Testis (tissue), 5 donors: ENCODE measurements at places on chromosomes 7 and 10. TPM values are rescaled to one million over a fixed set of nuclear protein-coding genes. Genes with fewer than 3 reads are reported as not detected.

MRC1 gene
- total RNA-seq: 17.3 TPM

LIPJ gene
- total RNA-seq: 3.5 TPM

WEE2 gene
- total RNA-seq: 1.4 TPM

- H3K27me3 ChIP-seq: no peaks in the 10 kb centered on the region
- no peak overlapping the region for H3K27ac ChIP-seq
- no peaks in the 10 kb centered on the region for H3K36me3 ChIP-seq
- peaks cover 16% of the 10 kb centered on the region for H3K4me1 ChIP-seq
- no peak overlapping the region for H3K4me3 ChIP-seq
- DNase-seq: no peak
Measured at GRCh38 chr7:135167365-135167917, 3.1 kb downstream of the CYREN start.

GRCh38 chr10:130403153-130404075 is 267.2 kb downstream of the GLRX3 start:
- H3K4me3 ChIP-seq: no peak overlapping the region
- no peaks in the 10 kb centered on the region for H3K27me3 ChIP-seq
- no peak overlapping the region for H3K27ac ChIP-seq
- DNase-seq: no peak
- no peaks in the 10 kb centered on the region for H3K36me3 ChIP-seq
- no peaks in the 10 kb centered on the region for H3K4me1 ChIP-seq

DNA sequence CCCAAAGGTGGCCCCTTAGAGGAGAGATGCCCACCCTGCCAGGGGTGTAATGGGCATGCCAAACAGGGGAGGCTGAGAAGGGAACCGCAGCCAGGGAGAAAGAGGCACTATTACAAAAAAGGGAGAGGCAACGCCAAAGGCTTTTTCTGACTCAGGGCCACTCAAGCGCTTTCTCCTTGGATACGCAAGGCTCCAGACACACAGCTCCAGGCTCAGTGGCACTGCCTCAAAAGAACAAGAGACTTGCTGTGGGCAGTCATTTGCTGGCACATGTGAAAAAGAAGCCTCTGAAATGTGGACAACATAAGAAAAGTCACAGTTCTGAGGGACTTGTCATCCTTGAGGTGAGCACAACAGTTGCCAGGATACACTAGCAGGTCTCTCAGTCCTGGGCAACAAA is 128.4 kb downstream of the DGKI start:
- DNase-seq: no peak
- no peak overlapping the region for H3K4me3 ChIP-seq
- no peak overlapping the region for H3K27ac ChIP-seq

DNA sequence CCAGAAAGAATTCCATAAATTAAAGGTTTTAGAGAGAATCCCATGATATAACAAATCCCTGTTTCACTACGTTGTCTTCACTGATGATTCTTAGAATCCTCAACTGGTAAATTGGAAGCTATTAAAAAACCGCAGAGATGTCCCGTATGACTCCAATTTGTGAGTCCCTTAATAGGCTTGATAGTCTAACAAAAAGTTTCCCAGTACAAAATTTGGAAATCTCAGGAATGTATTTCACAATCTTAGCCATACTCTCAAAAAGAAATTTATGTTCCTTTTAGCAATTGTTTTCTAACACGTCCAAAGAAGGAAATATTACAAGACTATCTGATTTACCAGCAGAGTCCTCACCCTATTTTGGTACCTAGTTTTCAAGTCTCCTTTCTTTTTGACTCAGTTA is 2.5 kb downstream of the TES start:
- H3K4me1 ChIP-seq: peaks cover 29% of the 10 kb centered on the region
- H3K27me3 ChIP-seq: no peaks in the 10 kb centered on the region
- no peak overlapping the region for H3K4me3 ChIP-seq
- H3K27ac ChIP-seq: no peak overlapping the region
- no peaks in the 10 kb centered on the region for H3K36me3 ChIP-seq

GRCh38 chr7:41487229-41487940 is 215.5 kb downstream of the INHBA start:
- H3K4me1 ChIP-seq: no peaks in the 10 kb centered on the region
- no peak overlapping the region for H3K4me3 ChIP-seq
- H3K27me3 ChIP-seq: no peaks in the 10 kb centered on the region
- DNase-seq: peak; percentile 19

DPP6 gene
- 78.3 TPM for total RNA-seq

- no peak overlapping the region for H3K4me3 ChIP-seq
- H3K27me3 ChIP-seq: no peaks in the 10 kb centered on the region
- no peaks in the 10 kb centered on the region for H3K4me1 ChIP-seq
- no peak for DNase-seq
- H3K27ac ChIP-seq: no peak overlapping the region
Measured at GRCh38 chr7:118311121-118311836, 86.8 kb downstream of the ANKRD7 start.

GRCh38 chr10:15374156-15374555 is 3.1 kb upstream of the FAM171A1 start:
- H3K4me3 ChIP-seq: no peak overlapping the region
- H3K36me3 ChIP-seq: no peaks in the 10 kb centered on the region
- no peaks in the 10 kb centered on the region for H3K27me3 ChIP-seq
- no peak overlapping the region for H3K27ac ChIP-seq
- no peaks in the 10 kb centered on the region for H3K4me1 ChIP-seq

CCDC172 gene
- total RNA-seq: 7.3 TPM

DNA sequence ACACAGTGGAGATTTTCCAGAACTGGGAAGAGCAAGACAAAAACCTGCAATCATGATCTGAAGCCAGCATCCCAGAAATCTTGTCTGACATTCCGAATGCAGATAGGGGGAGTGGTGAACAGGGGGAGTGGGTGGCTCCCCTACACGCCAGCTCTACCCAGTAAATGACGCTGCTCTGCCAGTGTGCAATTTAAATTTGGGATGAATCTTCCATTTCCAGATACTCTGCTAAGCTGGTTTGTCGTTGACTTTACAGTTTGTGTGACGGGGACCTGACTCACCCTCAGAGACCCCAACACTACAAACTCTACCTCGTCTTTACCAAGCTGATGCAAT is 68.7 kb upstream of the CAMK2B start:
- H3K4me1 ChIP-seq: no peaks in the 10 kb centered on the region
- no peak for DNase-seq
- H3K27me3 ChIP-seq: no peaks in the 10 kb centered on the region
- no peaks in the 10 kb centered on the region for H3K36me3 ChIP-seq
- H3K27ac ChIP-seq: no peak overlapping the region

- H3K36me3 ChIP-seq: no peaks in the 10 kb centered on the region
- no peak overlapping the region for H3K4me3 ChIP-seq
- H3K4me1 ChIP-seq: no peaks in the 10 kb centered on the region
- no peaks in the 10 kb centered on the region for H3K27me3 ChIP-seq
- H3K27ac ChIP-seq: no peak overlapping the region
- no peak for DNase-seq
Measured at GRCh38 chr10:120666308-120666707, 184.9 kb upstream of the WDR11 start.

DNA sequence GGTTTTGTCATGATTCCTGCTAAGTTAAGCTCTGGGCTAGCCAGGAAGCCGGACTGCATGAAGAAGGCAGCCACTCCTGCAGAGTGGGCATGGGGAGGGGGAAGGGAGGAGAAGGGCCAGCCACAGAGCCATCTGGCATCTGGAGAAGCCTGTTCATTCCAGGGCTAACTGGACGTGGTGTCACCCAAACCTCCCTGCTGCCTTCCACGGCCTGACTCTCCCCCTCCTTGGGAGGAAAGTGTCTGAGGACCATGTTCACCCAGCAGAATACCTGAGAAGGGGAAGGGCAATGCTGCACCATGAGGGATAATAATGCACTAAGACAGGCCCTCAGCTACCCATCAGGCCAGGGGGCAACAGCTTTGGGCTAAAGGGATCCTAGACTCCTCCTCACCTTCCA is 15.4 kb downstream of the AQP1 start:
- no peaks in the 10 kb centered on the region for H3K4me1 ChIP-seq
- no peak overlapping the region for H3K4me3 ChIP-seq
- H3K36me3 ChIP-seq: no peaks in the 10 kb centered on the region
- no peak overlapping the region for H3K27ac ChIP-seq

DNA sequence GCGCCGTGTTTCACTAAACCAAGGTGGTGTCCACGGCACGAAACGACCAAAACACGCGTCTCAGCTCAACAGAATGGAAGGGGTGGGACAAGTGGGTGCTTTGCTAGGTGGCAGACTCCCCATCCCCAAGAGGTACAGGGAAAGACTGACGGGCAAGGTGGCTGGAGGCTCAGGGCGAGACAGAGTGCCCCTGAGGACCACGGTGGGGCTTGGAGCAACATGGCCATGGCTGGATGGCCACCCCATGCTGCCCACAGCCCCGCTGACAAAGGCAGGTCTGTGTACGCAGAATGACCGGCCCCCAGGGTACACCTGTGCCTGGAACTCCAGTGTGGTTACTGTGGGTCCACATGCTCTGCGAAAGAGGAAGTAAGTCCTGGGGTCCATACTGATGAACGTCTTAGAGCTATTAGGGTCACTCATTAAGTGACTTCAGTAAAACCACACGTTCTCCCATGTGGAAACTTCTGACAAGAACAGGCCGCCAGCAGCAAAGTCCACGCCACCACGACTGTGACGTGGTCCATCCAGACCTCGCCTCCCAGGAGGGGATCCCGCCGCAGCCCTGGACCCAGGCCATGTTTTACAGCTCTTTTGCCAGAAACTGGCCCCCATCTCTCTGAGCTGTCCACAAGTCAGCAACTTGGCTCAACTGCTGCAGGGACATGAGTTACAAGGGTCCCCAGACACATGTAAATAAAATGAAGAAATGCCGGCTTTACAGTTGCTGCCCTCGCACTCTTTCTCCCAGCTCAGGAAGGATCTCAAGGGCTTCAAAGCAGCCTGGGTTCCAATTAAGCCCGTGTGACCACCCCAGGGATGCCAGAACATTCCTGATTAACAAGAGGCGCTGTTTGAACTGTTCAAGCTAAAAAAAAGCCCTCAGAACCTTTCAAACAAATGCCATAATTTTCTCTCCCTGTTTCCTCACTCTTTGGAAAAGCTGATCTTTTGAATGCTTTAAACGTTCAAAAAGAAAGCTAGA is 66.8 kb downstream of the MAD1L1 start:
- H3K27me3 ChIP-seq: no peaks in the 10 kb centered on the region
- H3K36me3 ChIP-seq: no peaks in the 10 kb centered on the region
- H3K27ac ChIP-seq: no peak overlapping the region
- peaks cover 4% of the 10 kb centered on the region for H3K4me1 ChIP-seq
- no peak overlapping the region for H3K4me3 ChIP-seq

GRCh38 chr10:79022565-79023230 is 46.1 kb upstream of the ZMIZ1 start:
- peaks cover 5% of the 10 kb centered on the region for H3K4me1 ChIP-seq
- peak overlapping the region; percentile 17 for H3K4me3 ChIP-seq
- no peaks in the 10 kb centered on the region for H3K27me3 ChIP-seq
- DNase-seq: peak; percentile 71
- no peak overlapping the region for H3K27ac ChIP-seq
- H3K36me3 ChIP-seq: no peaks in the 10 kb centered on the region

DNA sequence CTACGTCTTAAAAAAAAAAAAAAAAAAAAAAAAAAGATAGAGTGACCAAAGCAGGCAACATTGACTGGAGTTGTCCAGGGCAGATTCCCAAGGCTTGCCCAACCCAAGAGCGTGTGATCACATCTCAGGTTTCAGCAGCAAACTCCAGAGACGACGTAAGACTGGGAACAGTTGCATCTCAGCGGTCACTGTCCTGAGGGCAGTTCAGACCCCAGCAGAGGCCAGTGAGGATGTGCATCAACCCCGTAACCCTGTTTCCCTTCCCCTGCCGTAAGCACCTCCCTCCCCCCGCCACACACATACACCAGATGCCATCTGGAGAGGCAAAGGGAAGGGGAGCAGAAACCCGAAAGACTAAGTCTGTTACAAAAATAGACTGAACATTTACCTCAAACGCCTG is 19.3 kb upstream of the TOMM7 start:
- no peak overlapping the region for H3K27ac ChIP-seq
- DNase-seq: no peak
- no peaks in the 10 kb centered on the region for H3K27me3 ChIP-seq
- no peaks in the 10 kb centered on the region for H3K36me3 ChIP-seq
- H3K4me1 ChIP-seq: peaks cover 5% of the 10 kb centered on the region

DNA sequence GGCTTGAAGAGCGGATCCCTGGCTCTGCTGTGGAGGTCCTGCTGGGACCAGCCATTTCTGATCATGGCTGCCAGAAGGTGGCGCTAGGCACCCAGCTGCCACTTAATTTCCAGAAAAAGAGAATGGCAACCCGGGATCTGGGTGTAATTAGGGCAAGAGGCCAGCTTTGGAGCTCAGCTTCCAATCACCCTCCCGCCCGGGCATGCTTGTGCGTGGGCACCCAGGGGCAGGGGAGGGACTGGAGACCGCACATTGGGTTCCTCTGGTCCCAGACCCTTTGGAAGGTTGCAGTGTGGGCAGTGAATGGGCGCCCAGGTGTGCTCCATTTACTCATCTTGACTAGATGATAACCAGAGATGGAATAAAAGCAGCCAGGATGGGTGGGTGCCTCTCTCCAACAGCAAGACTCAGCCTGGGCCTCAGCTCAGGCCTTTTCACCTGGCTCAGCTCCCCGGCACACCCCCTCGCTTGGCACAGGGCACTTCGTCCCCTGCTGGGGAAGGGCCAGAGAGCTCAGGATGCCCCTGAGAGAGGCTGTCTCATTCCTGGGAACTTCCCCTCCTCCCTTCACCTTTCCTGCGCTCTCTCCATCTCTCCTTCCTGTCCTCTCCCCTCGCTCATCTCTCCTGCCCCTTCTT is 14.7 kb downstream of the FAM241B start:
- H3K27ac ChIP-seq: no peak overlapping the region
- no peaks in the 10 kb centered on the region for H3K27me3 ChIP-seq
- H3K4me3 ChIP-seq: no peak overlapping the region
- H3K36me3 ChIP-seq: no peaks in the 10 kb centered on the region

DNA sequence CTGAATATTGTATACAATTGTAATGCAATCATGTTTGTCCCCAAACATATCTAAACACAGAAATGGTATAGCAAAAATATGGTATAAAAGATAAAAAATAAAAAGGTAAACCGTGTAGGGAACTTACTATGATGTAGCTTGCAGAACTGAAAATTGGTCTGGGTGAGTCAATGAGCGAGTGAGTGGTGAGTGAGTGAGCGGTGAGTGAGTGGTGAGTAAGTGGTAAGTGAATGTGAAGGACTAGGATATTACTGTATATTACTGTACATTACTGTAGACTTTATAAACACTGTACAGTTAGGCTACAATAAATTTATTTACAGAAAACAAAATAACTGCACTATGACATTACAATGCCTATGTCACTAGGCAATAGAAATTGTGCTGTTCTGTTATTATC is 1163.2 kb upstream of the SORCS1 start:
- no peak for DNase-seq
- no peak overlapping the region for H3K27ac ChIP-seq
- no peaks in the 10 kb centered on the region for H3K4me1 ChIP-seq
- H3K4me3 ChIP-seq: no peak overlapping the region
- H3K27me3 ChIP-seq: no peaks in the 10 kb centered on the region

- H3K27me3 ChIP-seq: peaks cover 7% of the 10 kb centered on the region
- no peak for DNase-seq
- no peaks in the 10 kb centered on the region for H3K36me3 ChIP-seq
- H3K27ac ChIP-seq: no peak overlapping the region
- H3K4me1 ChIP-seq: peaks cover 3% of the 10 kb centered on the region
Measured at GRCh38 chr7:97007583-97007861, 2.2 kb downstream of the DLX6 start.

DDC gene
- total RNA-seq: 1.2 TPM
